Kidney (tissue), 22 donors: ENCODE measurements at places on chromosomes 7 and 10.

DNA sequence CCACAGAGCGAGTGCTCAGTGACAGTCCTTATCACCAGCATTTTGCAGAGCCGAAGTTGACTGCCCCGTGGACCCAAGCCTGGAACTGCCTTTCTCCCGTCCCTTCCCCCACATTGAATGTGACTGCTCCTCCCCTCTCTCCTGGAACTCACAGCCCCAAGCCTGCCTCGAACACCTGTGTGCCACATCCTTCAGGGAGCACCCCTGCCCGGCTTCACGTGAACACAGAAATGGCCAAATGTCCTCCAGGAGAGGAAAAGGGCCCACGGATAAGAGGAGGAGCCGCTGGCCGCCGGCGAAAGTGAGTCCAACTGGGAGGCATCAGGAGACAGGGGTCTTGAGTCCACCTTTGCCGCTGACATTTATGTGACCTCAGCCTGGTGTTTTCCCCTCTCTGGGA, 16.2 kb downstream of the STX1A start:
- no peak for DNase-seq

DNA sequence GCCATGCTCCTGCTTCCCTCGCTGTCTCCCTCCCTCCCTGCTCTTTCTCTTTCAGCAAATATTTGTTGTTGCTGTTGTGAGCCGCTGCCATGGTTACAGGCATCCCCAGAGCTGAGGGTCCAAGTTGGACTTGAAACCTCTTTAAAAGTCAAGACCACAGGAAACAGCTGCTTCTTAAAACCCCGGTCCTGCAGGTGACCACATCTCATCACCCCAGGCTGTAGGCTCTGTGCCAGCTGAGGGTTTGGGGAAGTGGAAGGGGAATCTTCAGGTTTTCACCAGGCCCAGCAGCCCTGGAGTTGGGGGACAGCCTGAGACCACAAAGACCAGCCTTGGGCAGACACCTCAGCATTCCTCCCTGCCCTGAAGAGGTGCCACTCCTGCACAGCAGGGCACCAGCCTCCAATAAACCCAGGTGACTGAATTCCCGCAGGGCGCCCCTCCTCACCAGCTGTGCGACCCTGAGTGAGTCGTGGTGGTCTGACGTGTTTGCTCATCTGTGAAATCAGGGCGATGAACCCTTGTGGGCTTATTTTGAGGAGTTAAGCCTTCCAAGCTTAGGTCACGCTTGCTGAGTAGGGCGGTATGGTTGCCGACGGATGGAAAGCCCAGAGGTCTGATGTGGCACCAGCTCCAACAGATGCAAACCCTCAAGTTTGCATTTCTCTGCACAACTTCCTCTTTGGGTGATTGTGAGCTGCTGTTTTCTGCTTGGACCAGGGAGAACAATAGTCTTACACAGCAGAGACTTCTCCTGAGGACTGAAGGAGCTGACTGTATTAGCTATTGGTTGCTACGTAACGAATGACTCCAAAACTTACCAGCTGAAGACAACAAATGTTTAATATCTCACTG, 24.8 kb downstream of the NPTX2 start:
- peak; percentile 65 for DNase-seq

DNA sequence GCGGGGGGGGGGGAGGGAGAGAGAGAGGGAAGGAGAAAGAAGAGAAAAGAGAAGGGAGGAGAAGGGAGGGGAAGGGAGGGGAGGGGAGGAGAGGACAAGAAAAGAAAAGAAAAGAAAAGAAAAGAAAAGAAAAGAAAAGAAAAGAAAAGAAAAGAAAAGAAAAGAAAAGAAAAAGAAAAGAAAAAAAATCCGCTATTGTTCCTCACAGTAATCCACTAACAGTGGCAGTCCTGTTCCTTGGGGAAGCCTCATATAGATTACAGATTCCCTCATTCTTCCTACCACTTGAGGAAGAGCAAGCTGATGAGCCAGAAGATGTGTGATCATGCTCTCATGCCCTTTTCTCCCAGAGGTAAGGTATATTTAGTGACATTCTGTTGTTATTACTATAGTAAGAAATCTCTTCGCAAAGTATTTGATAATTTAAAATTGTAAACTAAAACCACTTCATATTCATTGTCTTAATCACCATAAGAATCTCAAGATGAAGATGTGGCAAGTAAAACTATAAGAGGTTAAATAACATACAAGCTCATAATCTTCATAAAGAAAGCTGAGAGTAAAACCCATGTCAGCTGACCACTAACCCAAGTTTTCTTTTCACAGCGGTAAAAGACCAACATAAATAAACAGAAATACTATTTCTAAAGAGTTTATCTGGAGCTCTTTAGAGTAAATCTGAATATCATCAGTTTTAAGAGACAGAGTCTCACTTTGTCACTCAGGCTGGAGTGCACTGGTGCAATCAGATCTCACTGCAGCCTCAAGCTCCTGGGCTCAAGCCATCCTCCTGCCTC, 128.1 kb downstream of the JMJD1C start:
- no peak for DNase-seq

- no peak for DNase-seq
Observed at GRCh38 chr10:2897619-2898508, 169.5 kb upstream of the PFKP start.

- no peak for DNase-seq
Observed at GRCh38 chr10:1638889-1639419, 98.4 kb downstream of the ADARB2 start.

DNA sequence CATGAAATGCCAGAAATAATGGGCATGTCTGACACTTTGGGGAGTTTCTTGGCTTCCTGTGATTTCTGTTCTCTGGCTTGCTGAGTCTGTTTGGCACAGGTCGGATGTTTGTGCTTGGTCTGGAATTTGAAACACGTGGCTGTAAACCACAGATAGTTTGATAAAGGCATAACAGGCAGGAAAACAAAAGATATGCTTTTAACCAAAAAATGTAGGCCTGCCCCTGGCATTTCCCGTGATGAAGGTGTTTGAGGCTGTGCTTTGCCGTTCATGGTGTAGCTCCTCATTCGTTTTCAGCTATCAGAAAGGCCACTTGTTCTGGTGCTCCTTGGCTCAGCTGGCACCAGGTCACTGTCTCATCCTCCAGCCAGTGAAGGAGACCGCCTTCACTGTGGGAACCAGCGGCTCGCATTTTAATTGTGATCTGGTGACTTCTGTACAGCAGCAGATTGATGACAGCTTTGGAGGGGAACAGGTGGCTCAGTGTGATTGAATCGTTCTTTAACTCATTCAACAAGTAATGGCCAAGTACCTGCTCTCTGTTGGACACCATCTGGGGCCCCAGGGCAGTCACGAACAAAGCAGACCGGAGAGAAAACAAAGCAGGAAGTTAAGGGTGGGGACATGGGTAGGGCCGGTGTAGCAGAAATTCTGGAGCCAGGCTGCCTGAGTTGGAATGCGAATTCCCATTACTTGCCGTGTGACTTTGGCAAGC, 111.5 kb downstream of the CCNY start:
- peak; percentile 53 for DNase-seq

DNA sequence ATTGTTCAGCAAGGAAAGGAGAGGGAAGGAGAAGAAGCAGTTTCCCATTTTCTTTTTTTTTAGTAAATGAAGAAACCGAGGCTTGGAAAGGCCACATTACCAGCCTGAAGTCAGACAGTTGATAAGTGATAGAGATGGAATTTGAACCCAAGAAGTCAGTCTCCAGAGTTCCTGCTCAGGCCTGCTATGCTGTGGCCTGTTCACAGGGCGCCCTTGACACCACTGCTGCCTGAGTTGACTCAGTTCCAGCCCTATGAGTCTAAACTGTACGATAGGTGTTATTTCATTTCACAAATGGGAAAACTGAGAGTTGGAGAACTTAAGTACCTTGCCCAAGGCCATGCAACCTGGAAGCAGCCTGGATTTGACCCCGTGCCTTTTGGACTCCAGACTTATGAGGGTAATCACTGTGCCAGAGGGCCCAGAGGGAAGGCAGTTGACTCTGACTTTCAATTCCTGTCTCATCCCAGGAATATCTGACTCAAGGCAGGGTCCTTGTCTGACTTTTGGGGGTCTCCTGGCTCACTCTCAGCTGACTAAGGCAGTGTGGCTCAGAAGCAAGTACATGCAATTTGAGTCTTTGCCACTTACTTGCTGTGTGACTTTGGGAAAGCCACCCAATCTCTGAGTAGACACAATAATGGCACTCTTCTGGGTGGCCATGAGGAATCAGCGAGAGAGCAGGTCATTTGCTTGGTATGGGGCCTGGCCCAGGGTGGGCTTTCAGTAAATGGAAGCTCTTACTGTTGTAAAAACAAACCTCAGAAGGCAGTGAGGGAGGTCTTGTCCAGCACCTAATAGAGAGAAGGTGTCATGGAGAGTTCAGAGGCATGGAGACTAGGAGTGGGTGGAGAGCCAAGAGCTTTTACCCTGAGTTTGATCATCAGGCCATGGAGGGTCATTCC, 17.9 kb upstream of the RBM20 start:
- DNase-seq, result no peak

DNA sequence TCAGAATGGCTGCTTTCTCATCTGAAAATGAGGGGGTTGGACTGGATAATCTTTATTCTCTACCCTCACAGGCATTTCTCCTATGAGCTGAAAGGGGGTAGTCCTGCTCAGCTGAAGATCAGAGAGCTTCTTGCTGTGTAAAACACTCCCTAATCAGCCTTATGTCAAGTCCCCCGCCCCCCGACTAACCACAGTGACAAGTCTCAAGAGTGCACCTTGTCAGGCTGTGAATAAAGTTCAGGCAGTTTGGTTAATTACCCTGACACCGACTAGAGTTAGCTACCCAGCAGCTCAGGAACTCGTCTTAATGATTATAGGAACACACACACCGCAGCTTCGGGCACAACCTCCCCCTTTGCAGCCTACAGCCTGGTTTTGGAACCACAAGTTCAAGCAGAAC, 513.7 kb downstream of the RPS24 start:
- DNase-seq, result no peak

GRCh38 chr10:74903491-74903890, 77.1 kb downstream of the KAT6B start:
- DNase-seq, result no peak

- no peak for DNase-seq
Observed at GRCh38 chr7:25830215-25830614, 321.8 kb upstream of the NFE2L3 start.

- DNase-seq, result peak; percentile 91
Observed at GRCh38 chr10:1420661-1421362, 316.5 kb downstream of the ADARB2 start.

GRCh38 chr10:71980181-71981014, 16.2 kb downstream of the CHST3 start:
- DNase-seq, result no peak

DNA sequence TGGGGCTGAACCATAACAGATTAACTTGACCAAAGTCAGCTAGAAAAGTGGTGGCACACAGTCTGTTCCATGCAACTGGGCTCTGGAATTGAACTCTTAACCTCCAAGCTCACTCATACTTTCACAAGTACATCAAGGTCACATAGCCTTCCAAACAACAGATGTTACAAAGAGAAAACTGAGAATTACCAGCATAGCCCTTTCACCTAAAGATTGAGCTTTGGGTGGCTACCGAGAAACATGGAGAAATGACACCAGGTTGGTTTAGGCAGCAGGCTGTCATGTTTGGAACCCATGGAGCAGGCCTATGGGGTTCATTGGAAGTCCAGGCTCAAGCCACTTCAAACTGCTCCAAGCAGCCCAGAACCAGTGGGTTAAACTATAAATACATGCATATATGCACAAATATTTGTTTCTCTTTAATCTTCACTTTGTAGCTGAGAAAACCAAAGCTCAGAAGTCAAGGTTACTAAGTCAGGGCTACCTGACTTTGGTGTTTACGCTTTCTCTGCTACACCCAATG, 59.1 kb downstream of the MALSU1 start:
- no peak for DNase-seq

- peak; percentile 7 for DNase-seq
Observed at GRCh38 chr7:128129224-128129864, 98.1 kb upstream of the LRRC4 start.

GRCh38 chr10:114174695-114175188, 739 bp upstream of the CCDC186 start:
- DNase-seq, result no peak

GRCh38 chr7:65980478-65981250, 1.3 kb downstream of the GUSB start:
- DNase-seq, result peak; percentile 88

DNA sequence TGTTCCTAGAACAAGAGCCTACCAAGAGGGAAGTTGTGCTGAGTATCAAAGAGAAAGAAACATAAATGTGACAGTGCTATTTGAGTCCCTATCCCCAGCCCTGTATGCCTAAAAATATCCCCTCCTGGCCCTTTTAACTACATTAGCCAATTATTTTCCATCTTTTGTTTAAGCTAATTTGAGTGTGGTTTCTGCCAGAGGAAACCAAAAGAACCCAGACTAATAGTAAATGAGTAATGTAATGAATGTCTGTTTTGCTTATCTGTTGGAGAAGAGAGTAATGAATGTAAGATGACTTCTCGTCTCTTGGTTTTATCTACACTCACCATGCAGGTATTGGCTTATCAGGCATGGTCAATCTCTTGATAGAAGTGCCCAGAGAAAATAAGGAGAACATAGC, 134.4 kb upstream of the CDK1 start:
- no peak for DNase-seq

GRCh38 chr10:126225672-126226008, 162.6 kb downstream of the ADAM12 start:
- no peak for DNase-seq

GRCh38 chr7:47609803-47610452, 28.0 kb upstream of the TNS3 start:
- no peak for DNase-seq

GRCh38 chr7:26370011-26370410, 78.3 kb downstream of the SNX10 start:
- DNase-seq, result no peak

- no peak for DNase-seq
Observed at GRCh38 chr10:8969853-8970252, 915.4 kb downstream of the GATA3 start.

DNA sequence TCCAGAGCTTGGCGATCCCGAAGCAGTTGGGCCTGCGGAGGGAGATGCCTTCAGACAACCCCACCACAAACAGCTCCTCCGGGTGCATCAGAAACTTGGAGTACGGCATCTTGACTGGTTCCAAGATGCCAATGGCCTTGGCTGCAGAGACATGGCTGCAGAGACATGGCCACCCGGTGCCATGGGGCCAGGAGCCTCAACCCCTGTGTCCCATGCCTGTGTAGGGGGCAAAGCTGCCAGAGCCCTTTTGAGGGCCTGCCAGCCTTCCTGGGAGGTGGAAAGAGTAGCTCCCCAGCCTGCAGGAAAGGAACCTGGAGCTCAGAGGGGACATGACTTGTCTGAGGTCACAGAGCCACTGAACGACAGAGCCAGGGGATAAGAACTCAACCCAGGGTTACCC, 83.5 kb downstream of the RABGEF1 start:
- DNase-seq, result no peak

DNA sequence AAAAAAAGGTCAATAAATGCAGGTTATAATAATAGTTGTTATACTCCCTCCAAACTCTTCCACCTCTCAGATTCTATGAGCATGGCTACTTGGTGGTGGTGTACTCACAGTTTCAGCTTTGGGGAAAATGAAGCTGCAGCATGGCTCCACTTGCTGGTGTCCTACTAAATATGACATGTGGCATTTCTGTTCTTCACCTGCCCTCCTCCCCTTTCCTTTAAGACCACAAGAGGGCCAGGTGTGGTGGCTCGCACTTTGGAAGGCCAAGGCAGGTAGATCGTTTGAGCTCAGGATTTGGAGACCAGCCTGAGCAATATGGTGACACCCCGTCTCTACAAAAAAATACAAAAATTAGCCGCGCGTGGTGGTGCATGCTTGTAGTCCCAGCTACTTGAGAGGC, 101.1 kb downstream of the SLC37A3 start:
- no peak for DNase-seq
